Stimulated activated CD4-positive, alpha-beta T cell treated with anti-CD3 and anti-CD28 coated beads, Interleukin-1b, Interleukin-23, amount 100 ng/mL, for 1 hour (primary cell): ENCODE measurements at places on chromosomes 11 and 22.

DNA sequence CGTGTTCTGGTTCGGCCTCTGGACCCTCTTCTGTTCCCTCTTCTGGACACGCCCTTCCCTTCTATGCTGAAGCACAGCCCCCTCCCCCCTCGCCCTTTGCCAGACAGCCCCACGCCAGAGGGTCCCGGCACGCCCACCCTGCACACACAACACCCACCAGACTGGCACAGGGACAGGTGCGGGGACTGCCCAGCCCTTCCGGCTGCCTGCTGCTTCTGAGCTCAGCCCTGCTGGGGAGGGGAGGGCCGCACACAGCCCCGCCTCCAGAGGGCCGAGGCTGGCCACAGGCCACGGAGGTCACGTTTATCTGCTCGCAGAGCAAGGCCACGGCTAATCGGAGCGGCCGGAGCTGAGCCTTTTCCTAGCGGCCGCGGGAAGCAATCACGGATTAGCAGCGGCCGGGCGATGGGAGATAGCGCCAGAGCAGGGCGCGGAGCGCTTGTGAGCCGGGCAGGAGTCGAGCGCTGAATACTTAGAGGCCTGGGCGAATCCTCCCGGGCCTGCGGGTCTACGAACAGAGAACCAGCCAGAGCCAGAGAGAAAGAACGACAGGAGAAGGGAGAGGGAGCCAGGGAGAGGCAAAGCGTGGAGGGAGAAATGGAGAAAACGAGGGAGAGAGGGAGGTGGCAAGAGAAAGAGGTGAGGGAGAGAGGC lies 21.5 kb downstream of the OTUB1 start:
- no peak for DNase-seq

DNA sequence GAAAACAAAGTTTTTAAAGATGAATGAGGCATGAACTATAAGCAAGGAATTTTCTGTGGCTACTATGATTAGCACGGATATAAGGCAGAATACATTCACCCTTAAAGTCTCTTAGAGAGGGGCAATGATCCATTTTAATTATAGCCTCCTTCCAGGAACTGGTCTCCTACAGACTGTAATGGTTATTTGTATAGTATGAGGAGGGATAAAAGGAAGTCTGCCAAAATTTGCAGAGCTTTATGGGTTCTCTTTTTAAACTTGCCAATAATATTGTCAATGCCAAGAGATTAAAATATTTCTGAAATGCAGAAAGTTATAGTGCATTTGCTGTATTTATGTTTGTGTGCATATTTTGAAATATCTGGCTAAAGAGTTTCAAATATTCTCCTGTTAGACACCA lies 271.4 kb upstream of the LUZP2 start:
- no peak for DNase-seq

- DNase-seq, result no peak
These were observed 32.2 kb downstream of the SERPINH1 start for GRCh38 chr11:75594211-75594610.

- DNase-seq, result no peak
These were observed 27.6 kb upstream of the LRRC10B start for GRCh38 chr11:61480994-61481335.

- DNase-seq, result no peak
These were observed 7.6 kb downstream of the MAML2 start for GRCh38 chr11:96335388-96335787.

- no peak for DNase-seq
These were observed at the start of gene P2RY6 for GRCh38 chr11:73271936-73272679. P2RY6 (plus strand) TSS chr11:73272338; CDS start chr11:73296519, 24,181 bp downstream.

DNA sequence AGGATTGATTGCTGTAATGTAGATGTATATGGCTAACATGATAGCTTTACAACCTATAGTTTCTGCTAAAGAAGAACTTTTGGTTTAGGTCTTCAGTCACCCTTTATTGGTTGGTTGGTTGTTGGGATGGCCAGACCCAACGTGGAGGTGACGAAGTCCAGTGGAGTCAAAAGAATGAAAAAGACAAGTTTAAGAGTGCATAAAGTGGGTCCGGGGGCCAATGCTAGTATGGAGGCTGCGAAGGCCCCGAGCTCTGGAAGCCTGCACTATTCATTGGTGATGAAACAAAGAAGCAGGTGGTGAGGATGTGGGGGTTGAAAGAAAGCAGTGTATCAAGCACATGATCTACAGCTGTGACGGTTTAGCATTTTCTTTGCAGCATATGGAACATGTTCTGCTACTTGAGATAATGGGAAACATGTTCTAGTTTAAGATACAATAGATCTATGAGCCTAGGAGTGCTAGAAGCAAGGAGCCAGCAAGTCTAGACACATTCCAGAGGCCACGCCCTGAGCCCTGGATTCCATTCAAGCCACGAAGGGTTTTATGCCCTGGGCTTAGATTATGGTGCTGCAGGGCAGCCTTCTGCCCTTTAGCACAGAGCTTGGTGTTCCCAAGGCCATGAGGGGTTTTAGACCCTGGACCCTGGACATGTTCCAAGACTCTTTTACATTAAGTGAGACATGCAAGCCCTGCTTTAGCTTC lies 6.3 kb downstream of the TCP11L1 start:
- DNase-seq, result no peak

DNA sequence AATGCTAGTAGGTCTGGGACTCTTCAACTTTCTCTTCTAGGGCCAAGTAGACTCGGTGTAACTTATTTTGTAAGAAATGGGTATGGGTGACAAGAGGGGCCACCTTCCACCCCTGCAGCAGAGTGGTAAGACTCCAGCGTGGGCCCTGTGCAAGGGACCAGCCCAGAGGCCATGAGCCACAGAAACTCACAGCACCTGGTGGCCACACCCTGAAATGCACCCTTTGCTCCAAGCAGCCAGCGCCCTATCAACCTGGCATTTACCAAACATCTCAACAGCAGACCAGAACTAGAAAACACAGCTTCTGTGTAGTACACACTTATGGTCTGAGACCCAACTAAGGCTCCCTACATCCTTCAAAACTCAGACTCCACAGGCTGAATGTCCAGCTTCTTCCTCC lies 5.7 kb downstream of the CDCA5 start:
- peak; percentile 44 for DNase-seq

- peak; percentile 42 for DNase-seq
These were observed 28.8 kb upstream of the MOB2 start for GRCh38 chr11:1515082-1516060.

DNA sequence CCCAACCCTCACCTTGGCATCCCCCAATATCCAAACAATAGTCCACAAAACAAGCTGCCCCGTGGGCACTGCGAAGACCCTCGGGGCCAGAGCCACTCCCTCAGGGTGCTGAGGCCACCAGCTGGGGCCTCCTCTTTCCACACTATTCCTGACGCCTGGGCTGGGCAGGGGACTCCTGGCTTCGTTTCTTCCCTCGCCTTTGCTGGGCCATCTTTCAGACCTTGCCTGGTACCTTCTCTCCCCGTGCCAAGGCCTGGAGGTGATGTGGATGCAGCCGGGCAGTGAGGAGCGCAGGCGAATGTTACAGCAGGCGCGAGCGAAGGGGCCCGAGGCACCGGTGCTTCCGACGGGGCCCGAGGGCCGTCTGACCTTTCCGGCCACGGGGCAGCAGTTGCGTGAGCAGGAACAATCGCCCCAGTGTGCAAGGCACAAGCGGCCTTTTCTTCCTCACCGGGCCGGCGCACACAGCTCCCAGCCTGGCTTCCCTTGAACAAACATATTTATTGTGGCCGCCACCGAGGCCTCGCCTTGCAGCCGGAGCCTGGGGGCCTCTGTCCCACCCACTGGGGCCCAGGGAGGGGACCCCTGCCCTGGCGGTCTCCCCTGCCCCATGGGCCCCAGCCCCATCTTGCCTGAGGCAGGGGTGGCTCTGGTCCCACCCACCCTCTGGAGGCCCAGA lies 32.6 kb upstream of the KCNQ1OT1 start:
- DNase-seq, result no peak

DNA sequence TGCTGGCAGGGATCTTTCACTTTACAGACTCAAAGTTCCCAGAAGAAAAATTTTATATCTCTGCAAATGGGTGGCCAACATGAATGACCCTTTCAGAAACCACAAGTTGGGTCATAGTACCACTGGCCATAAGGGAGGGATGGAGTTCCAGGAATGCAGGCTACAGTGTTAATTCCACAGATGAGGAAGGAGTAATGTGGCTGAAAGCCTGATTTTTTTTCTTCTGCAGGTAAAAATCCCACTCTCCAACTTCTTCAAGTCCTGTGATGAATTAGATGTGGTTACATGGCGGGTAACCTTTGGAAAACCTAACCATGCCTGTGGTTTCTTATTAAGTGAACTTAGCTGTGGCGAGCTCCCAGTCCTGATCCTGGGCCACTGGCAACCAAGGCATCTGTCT lies 103.2 kb downstream of the SLC1A2 start:
- DNase-seq, result no peak

DNA sequence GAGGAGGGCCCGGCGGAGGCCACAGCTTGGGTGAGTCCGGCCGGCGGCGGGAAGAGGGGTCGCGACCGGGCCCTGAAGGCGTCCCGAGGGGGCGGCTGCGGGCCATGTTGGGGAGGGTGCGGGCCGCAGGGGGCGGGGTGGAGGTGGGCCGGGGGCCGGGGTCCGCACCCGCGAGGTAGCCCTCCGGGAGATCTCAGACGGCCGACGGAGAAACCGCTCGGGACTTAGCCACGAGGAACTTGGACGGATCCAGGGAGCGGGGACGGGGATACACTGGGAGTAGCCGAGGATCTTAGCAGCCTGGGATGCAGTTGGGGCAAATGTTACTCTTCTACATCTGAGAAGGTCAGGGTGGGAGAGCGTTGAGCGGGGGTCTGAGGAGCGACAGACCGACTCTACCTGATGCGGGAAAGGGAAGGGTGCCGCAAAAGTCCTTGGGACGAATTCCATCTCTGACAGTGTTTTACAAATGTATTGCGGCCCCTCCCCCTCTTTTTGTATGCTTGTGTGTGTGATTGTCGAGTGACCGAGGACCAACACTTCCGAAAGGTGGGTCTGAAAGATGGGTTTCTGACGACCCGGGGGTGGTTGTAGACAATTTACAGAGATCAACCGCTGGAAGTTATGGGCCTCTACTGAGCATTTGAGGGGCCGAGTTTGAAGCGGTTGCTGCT lies 658 bp downstream of the STIP1 start:
- no peak for DNase-seq

DNA sequence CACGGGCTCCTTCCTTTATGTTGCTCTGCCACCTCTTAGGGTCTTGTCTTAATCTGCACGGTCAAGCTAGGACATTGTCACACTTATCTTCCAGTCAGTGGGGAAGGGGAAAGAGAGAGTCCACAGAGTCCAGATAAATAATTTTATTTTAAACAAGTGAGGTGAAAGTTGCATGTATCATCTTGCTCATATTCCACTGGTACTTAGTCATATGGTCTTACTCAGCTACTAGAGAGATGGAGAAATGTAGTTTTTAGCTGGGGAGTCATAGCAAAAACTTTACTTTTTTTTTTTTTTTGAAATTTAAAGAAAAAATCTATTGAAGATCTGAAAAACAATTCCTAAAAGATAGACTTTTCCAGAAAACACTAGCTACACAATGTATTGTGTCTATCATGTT lies 29.0 kb downstream of the PDE3B start:
- DNase-seq, result no peak

DNA sequence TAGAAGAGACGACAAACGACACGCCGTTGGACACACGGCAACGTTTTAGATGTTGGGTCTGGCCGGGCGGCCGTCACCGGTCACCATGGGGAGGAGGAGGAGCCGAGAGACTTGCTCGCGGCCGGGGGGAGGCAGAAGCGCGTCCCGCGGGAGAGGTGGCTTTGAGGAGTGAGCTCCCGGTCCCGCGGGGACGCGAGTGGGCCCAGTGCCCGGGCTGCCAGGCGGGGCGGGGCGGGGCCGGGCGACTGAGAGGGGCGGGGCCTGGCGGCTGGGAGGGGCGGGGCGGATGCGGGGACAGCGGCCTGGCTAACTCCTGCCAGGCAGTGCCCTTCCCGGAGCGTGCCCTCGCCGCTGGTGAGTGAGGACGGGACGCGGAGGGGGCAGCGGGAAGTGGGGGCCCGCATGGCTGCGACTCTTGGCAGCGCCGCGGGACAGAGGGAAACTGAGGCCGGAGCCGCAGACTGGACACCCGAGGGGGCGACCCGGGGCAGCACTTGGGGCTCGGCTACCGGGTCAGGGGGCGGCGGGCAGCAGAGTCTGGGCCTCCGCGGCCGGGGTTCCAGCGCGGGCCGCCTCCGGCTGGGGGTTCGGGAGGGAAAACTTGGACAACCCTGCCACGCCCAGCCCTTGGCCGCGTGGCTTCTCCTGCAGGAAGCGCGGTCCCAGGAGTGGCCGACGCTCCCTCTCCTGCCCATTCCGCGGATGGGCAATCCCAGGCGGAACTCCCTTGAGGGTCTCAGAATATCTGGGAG lies at the start of gene TSPO:
Gene TSPO, plus strand, starts transcription at position 309 of the 752 bp plus-strand sequence. CDS start 7,680 bp downstream, outside the sequence.
- peak; percentile 37 for DNase-seq

- no peak for DNase-seq
These were observed 27.9 kb downstream of the YPEL1 start for GRCh38 chr22:21707677-21708076.

DNA sequence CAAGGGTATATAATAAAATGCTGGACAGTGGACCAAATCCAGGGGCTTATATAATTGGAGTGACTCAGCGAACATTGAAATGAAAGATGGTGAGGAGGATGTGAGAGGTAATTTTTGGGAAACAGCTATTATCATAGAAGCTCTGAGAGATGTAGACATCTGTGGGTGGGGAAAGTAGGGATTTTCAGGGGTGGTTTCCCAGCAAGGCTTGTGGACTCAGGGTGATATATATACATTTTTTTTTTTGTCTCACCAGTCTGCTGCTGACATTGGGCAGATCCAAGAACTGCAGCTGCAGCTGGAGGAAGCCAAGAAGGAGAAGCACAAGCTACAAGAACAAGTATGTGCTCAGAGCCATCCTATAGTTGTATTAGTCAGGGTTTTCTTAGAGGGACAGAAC lies 208.1 kb downstream of the MYO18B start:
- DNase-seq, result no peak

DNA sequence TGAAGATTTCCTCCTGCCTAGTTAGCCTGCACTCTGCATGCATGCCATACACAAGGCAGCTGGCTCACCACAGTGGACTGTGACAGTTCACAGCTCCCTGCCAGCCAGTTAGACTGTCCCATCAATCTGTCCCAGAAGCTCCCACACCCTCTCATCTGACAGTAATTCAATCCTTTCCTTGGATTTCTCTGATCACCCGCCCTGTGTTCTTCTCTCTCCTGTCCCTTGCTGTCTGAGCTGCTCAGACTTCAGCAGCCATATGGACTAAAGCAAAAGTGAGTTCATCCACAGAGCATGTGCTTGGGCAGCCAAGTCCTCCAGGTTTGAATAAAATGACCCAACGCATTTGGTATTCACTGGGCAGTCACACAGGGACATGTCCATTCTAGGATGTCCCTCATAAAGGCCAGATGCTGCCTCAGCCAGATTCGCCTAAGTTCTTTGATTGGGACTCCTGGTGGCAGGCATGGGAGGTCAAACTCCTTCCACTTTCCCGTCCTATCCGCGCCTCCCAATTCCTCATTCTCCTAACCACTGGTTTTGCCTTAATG lies 54.5 kb upstream of the ZBTB44 start:
- no peak for DNase-seq

- DNase-seq, result no peak
These were observed 58.6 kb downstream of the SIK2 start for GRCh38 chr11:111660822-111661221.

GRCh38 chr11:60349990-60350389 lies 22.9 kb downstream of the MS4A6E start:
- no peak for DNase-seq

- DNase-seq, result no peak
These were observed 38.6 kb downstream of the ETS1 start for GRCh38 chr11:128548649-128549255.
